ENCODE measurements at places on chromosomes 4 and X. TPM values are rescaled to one million over a fixed set of nuclear protein-coding genes. Genes with fewer than 3 reads are reported as not detected.

The CLNK gene
- total RNA-seq, result 0.35 TPM

The JCHAIN gene
- not detected for total RNA-seq

The MAGED4B gene
- 1.7 TPM for total RNA-seq

The CLDN22 gene
- total RNA-seq, result not detected

The BGN gene
- not detected for total RNA-seq
